IPS-NIHi11 (cell line): ENCODE measurements at places on chromosomes 3 and 15.

DNA sequence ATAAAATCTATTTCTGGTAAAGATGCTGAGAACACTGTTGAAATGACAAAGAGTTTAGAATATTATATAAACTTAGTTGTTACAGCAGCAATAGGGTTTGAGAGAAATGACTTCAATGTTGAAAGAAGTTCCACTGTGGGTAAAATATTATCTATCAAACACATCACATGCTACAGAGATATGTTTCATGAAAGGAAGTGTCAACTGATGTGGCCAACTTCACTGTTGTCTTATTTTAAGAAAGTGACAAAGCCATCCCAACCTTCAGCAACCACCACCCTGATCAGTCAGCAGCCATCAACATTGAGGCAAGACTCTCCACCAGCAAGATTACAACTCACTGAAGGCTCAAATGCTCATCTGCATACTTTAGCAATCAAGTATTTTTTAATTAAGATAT lies 20.2 kb downstream of the TMEM39A start:
- DNase-seq: no peak

DNA sequence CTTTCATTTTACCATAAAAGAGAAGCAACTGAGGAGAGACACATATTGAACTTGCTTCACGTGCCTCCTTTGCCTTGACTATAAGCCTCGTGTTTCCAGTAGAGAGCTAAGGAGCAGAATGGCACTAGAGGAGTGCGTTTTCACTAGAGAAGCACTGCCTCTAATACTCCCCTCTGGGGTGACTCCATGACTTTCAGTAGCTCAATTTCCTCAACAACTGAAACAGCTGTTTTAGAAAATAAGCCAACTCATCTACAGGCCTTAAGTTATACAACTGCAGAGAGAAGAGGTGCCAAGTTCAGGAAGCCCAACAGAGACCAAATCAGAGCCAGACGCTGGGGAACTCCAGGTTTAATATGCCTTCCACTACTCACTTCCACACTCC lies 1.9 kb downstream of the UBP1 start:
- no peak for DNase-seq

DNA sequence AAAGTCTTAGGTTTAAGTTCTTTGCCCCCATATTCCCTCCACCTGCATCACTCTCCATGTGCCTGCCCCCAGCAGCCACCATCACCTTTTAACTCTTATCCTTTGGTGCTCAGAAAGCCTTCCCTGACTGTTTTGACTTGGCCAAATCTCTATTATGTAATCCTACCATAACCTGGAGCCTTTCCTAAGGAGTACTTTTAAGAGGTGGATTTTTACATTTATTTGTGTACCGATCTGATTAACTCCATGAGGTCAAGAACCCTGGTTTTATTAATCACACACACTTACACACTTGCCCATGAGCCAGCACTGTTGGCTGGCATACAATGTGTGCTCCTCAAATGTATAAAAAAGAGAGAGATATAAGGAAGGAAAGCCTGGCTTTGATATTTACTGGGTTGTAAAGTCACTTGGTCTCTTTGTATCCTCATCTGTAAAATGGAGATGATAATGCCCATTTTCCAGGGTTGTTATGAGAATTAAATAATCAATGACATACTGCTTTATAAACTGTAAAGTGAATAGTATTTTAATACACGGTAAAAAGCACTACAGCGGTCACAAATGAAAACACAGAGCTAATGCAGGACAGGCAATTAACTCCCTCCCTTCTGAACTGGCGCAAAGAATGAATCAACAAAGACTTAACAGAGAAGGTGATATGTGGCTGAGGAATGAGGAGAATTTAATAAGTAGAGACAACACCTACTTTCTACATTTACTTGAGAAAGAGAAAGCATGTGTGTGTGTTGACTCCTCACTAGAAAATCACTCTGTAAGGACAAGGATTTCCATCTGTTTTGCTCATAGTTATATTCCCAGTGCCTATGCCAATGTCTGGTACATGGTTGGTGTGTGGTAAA lies 45.4 kb downstream of the ATP13A4 start:
- no peak for DNase-seq

GRCh38 chr15:37019479-37020433 lies 80.6 kb downstream of the MEIS2 start:
- no peak for DNase-seq

DNA sequence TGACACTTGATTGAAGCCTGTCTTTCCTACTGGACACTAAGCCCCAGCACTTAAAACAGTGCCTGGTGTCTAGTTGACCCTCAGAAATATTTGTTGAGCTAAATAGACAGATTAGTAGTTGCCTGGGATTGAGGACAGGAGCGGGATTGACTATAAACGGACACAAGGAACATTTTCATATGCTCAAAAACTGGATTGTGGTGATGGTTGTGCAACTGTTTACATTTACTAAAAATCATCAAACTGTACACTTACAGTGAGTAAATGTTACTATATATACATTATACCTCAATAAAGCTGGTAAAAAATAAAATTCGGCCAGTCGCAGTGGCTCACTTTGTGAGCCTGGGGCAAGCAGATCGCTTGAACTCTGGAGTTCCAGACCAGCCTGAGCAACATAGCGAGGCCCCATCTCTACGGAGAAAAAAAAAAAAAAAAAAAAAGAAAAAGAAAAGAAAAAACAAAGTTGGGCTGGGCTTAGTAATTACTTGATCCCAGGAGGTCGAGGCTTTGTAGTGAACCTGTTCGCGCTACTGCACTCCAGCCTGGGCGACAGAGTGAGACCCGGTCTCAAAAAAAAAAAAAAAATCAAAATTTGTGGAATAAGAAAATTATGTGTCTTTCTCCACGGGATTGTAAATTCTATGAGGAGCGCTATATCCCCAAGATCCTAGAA lies 632 bp upstream of the IDH3A start:
- no peak for DNase-seq

GRCh38 chr3:38165722-38166387 lies 518 bp downstream of the OXSR1 start:
- no peak for DNase-seq

DNA sequence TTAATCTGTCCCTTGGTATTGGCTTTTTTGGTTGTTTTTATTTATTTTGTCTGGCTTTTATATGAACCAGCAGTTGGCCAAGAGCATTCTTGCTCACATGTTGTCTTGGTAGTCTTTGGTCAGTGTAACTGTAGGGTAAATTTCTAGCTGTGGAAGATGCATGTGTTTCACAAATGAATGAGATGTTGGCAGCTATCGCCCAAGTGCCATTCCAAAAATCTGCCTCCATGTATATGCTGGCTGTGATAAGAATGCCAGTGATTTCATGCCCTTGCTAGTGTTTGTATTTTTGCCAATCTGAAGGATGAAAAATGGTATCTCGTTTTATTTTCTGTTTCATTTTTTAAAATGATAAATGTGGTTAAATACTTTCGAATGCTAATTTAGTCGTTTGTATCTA lies 50.1 kb downstream of the TLNRD1 start:
- DNase-seq: no peak

DNA sequence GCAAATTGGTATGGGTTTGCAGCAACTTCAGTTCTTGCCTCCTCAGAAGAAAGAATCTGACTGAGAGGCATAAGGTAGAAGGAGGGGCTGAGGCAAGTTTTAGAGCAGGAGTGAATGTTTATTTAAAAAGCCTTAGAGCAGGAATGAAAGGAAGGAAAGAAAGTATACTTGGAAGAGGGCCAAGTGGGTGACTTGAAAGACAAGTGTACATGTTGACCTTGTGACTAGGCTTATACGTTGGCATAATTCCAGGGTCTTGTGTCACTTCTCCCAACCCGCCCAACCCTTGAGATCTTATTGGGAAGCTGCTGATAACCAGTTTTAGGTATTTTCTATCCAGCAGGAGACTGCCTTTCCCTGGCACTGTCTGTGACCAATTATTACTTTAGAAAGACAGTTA lies 436.9 kb upstream of the ZNF717 start:
- no peak for DNase-seq

- peak; percentile 87 for DNase-seq
Measured at GRCh38 chr15:70512772-70513362, 250.5 kb downstream of the UACA start.

GRCh38 chr15:85947936-85948335 lies 131.7 kb upstream of the AGBL1 start:
- no peak for DNase-seq

- DNase-seq: no peak
Measured at GRCh38 chr15:88315221-88315878, 58.8 kb upstream of the NTRK3 start.

DNA sequence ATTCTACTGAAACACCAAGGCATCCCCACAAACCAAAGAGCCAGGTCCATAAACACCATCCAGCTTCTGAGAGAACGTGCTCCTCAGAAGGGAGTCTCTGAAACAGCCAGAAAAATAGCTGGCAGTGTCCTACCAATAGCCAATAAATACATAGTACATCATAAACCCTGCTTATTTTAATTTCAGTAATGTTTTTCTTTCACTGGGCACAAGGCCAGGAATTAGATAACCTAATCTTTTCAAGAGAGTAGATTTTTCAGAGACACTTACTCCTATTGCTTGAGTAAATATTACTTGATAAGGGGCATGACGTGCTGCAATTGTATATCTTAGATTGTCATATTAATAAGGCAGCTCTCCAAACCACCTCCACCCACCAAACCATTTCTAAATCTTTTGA lies 22.7 kb downstream of the GADL1 start:
- no peak for DNase-seq

DNA sequence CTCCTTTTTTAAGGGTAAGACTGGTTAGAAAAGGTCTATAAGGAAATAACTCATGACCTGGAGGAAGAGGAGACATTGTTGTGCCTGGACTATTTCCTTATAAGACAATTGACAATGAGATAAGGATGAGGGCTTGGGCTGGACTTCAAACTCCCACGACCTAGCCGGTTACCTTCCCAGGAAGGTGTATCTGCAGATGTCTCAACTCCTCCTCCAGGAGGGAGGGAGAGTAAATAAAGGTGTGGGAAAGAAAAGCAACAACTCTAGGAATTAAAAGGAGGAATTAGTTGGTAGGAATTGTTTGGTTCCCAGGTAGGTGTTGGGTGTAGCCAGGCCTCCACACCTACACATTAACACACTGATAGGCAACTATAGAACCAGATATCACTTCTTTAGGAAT lies 97.8 kb upstream of the TBL1XR1 start:
- DNase-seq: no peak

GRCh38 chr3:27089068-27089467 lies 280.1 kb downstream of the NEK10 start:
- DNase-seq: no peak

GRCh38 chr3:186097663-186098451 lies 11.0 kb downstream of the ETV5 start:
- DNase-seq: peak; percentile 87

- no peak for DNase-seq
Measured at GRCh38 chr3:188889054-188889491, 282.7 kb upstream of the TPRG1 start.

GRCh38 chr3:20185331-20185678 lies 701 bp downstream of the SGO1 start:
- peak; percentile 24 for DNase-seq

DNA sequence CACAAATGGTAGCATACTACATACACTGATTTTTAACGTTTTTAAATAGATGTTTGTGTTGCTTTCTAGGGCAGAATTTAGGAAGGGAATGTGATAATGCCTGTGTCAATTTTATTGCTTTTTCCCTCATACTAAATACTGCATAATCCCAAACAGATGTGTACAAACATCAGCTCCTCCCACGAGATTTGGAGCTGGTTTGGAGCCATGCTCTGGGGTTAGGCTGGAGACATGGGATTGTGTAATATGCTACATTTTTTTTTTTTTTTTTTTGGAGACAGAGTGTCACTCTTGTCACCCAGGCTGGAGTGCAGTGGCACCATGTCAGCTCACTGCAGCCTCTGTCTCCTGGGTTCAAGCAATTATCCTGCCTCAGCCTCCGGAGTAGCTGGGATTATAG lies 80.1 kb downstream of the EBLN2 start:
- DNase-seq: no peak

- DNase-seq: no peak
Measured at GRCh38 chr15:80003934-80004472, 33.0 kb upstream of the BCL2A1 start.

- peak; percentile 57 for DNase-seq
Measured at GRCh38 chr15:24856397-24857390, 98.1 kb upstream of the SNRPN start.

DNA sequence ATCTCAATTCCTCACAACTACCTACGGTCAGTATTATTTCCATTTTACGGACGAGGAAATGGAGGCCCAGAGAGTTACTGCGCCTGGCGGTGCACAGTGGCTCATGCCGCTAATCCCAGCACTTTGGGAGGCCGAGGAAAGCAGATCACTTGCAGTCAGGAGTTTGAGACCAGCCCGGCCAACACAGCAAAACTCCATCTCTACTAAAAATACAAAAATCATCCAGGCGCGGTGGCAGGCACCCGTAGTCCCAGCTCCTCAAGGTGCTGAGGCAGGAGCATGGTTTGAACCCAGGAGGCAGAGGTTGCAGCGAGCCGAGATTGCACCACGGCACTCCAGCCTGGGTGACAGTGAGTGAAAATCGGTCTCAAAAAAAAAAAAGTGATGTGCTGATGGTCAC lies 187.3 kb downstream of the XXYLT1 start:
- no peak for DNase-seq

DNA sequence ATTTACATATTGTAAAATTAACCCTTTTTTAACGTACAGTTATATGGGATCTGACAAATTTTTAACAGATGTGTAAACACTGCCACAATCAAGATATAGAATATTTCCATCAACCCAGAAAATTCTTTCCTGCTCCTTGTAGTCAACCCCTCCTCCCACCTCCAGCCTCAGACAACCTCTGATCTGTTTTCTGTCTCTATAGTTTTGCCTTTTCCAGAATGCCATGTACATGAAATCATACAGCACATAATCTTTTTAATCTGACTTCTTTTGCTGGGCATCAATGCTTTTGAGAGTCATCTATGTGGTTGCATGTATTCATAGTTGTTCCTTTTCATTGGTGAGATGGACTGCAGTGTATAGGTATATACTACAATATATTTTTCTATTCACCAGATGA lies 153.0 kb downstream of the SMAD6 start:
- DNase-seq: no peak

GRCh38 chr3:133227813-133228212 lies 172.0 kb upstream of the BFSP2 start:
- no peak for DNase-seq

GRCh38 chr15:64144565-64145281 lies 6.8 kb upstream of the SNX22 start:
- DNase-seq: no peak

- no peak for DNase-seq
Measured at GRCh38 chr3:113275583-113275928, 64.2 kb downstream of the BOC start.

- no peak for DNase-seq
Measured at GRCh38 chr15:85340321-85340665, 40.1 kb upstream of the AKAP13 start.

DNA sequence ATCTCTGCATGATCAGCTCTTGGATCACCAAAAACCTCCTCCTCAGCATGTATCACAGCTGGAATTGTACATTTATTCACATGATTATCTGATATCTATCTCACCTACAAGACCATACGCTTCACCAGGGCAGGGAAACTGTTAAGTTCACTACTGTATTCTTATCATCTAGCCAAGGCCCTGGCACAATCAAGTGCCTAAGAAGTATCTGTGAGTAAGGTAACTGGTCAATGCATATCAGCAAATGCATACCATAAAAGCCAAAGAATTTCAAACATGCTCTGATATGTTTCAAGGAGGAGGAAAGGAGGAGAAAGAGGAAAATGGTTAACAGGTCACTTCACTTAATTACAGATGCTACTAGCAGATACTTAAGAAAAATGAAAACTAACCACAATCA lies 158.4 kb downstream of the LIPC start:
- DNase-seq: no peak
